Stimulated activated CD8-positive, alpha-beta memory T cell treated with anti-CD3 and anti-CD28 coated beads, Interleukin-2, amount 100 ng/mL, for 48 hours (primary cell): ENCODE measurements at places on chromosomes 16 and 17.
A peak's percentile ranks its signal among the peaks of the same experiment; 100 is the strongest.

GRCh38 chr16:75477680-75478473, 13.4 kb upstream of the TMEM170A start:
- no peak for DNase-seq

DNA sequence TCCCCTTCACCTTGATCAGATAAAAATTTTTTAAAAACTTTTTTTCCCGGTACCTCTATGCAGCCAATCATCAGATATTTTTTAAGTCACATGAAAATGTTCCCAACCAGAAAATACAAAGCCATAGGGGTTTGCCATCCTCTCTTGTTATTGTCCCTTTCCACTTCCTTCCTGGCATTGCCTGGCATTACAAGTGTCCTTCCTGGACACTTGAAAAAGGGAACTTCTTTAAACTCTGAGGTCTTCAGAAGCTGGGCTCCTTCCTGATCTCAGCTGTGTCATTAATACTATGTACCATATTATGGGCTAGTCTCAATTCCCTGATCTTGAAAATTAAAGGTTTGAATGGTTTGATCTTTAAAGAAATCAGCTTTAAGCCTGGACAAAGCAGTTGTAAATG, 64.9 kb downstream of the TEX14 start:
- DNase-seq: no peak

- DNase-seq: peak; percentile 50
Observed at GRCh38 chr17:79612468-79613194, 1.8 kb upstream of the RBFOX3 start.

- DNase-seq: no peak
Observed at GRCh38 chr17:6536053-6536452, 20.3 kb downstream of the PITPNM3 start.

GRCh38 chr17:59828478-59828760, 64.3 kb downstream of the TUBD1 start:
- no peak for DNase-seq

- DNase-seq: no peak
Observed at GRCh38 chr17:68182011-68182306, 65.9 kb upstream of the AMZ2 start.

GRCh38 chr17:6753006-6753445, 2.8 kb upstream of the XAF1 start:
- no peak for DNase-seq

DNA sequence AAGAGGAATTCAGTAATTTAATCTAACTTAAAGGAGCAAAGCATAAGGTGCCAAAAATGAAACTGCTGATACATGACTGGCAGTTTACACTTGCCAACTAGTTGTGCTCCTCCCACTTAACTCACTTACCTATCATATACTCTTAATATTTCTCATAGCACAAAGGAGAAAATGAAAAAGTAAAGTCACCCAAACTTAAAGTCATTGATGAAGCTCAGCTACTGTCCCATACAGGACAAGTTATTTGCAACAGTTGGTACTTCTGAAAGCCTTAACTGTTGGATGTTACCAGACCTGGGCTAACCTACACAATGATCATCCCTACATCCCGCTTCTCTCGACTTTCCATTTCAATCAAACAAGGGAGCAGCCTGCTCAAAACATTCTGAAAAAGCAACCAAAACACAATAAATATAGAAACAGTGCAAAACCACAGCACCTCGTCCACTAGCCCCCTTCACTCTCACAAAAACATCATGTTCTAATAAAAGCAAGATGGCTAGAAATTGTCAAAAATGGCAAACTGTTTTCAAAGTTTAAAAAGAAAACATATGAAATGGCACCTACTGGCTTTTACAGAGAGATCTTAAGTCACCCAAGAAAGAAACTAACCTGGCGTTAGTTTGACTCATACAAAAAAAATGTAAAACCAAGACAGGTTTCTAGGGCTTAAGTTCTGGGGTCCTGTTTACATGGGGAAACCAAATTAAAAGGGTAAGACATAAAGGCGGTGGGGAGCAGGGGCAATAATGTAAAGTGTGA, 868 bp downstream of the MED13 start:
- no peak for DNase-seq

DNA sequence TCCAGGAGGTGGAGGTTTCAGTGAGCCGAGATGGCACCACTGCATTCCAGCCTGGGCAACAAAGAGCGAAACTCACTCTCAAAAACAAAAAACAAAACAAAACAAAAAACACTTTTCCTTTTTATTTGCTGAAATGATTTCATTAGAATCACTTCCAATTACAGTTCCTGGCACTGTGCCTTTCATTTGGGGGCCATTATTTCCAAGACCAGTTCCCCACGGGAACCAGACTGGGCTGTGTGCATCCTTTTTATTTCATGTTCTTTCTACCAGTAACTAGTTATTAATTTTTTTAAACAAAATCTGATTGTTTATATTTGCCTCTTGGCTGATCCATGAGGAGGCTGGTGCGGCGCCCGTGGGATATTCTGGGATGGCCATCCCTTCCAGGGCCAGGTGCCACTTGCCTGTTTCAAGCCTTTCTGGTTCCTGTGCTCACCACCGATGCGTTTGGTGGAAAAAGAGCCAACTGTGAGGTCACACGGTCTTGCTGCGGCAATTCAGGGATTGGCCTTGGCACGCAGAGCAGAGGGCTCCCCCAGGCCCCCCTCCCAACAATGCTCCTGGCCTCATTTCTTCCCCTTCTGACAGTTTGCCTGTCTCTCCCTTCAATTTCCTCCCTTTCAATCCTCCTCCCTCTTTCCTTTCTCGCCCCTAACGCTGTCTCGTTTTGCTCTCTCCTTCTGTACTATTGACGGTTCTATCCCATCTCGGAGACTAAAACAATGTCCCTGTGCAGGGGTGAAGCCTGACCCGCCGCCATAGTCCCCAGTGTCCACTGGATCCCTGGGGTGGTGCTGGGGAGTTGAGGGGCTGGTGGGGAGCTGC, 13.4 kb downstream of the UBALD1 start:
- DNase-seq: no peak

GRCh38 chr17:37094391-37094790, 145.6 kb downstream of the AATF start:
- DNase-seq: no peak

DNA sequence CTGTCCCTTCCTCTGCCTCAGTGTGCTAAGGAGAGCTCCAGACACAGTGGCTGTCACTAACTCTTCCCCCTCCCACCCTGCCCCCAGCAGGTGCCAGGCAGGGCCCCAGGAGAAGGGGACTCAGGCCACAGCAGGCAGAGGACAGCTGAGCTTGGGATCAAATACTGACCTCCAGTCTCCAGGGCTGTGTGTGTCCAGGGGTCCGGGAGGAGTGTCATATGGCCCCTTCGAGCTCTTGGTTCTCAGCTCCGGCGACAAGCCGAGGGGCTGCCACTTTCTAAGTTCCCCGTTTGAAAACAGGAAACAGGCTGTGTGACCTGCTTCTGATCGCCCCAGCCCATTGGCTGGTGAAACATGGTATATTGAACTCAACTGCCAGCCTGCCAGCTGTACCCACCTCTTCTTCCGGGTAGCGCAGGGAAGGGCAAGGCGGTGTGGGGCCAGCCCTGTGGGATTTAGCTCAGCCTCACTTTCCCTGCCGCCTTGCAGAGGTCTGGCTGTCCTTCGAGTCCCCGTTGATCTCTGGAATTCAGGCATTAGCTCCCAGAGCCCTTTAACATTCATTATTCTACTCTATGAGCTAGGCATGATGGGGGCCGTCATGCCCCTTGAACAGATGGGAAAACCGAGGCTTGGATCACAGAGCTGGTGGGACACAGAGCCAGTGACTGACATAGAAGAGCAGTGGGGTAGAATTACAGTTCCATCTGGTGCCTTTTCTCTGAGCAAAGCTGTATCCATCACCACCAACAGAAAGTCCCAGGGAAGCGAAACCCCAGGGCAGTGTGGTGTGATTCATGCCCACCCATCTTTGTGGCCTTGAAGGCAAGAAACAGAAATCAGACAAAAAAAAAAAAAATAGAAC, at the start of gene SNX20:
Gene SNX20, minus strand, starts transcription at position 292 of the 865 bp plus-strand sequence. CDS start 3,786 bp downstream, outside the sequence.
- no peak for DNase-seq

- no peak for DNase-seq
Observed at GRCh38 chr16:57562669-57563486, 20.4 kb downstream of the ADGRG5 start.

- no peak for DNase-seq
Observed at GRCh38 chr17:40190197-40191021, 13.1 kb downstream of the RAPGEFL1 start.

DNA sequence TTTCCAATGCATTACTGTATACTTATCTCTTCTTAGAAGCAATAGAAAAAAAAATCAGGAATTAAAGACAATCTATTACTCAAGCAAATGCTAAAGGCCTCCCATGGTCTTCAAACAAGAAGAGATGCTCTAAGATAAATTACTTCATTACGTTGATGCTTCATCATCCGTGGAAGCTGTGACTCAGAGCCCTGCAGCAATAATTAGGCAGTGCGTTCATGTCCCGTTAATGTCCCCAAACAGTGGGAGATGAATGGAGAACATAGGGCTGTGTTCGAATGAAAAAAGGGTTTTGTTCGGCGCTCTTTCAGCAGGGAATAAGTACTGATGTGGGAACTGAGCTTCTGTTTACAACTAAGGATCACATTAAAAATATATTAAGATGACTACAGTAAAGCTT, 15.9 kb upstream of the PDXDC1 start:
- no peak for DNase-seq

- peak; percentile 2 for DNase-seq
Observed at GRCh38 chr17:19418251-19418992, 7.4 kb downstream of the RNF112 start.

DNA sequence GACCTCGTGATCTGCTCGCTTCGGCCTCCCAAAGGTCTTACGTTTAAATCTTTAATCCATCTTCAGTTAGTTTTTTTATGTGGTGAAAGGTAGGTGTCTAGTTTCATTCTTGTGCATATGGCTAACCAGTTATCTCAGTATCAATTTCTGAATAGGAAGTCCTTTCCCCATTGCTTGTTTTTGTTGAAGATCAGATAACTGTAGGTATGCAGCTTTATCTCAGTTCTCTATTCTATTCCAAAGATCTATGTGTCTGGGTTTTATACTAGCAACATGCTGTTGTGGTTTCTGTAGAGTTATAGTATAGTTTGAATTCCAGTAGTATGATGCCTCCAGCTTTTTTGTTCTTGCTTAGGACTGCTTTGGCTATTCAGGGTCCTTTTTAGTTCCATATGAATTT, 65.2 kb downstream of the TNFRSF13B start:
- no peak for DNase-seq

- DNase-seq: no peak
Observed at GRCh38 chr16:2436110-2436509, 6.9 kb downstream of the CCNF start.

DNA sequence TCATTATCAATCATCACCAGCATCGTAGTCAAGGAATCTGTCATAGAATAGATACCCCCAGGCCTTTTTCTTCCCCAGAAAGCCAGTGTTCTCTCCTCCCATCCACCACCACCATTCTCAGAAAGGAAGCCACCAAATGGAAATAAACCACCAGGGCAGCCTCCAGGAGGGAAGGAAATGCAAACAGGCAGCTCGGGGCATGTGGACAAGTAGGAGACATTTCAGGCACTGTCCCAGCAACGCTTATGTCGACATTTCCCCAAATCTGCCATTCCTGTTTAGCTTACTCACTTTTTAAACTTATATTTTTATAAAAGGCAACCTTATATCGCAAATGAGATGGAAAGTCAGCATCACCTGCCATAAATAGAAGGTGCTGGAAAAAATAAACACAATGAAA, 15.8 kb downstream of the EMP2 start:
- DNase-seq: no peak

GRCh38 chr17:8145811-8146210, 6.4 kb downstream of the PER1 start:
- no peak for DNase-seq
